PC-9 (cell line): ENCODE measurements at places on chromosomes 1 and 21. TPM values are rescaled to one million over a fixed set of nuclear protein-coding genes. Genes with fewer than 3 reads are reported as not detected.

Gene FDPS
- 397 and 568 TPM in 2 replicates for total RNA-seq

Gene PAQR7
- total RNA-seq: 30.2 and 34.0 TPM in 2 replicates

Gene SMYD2
- total RNA-seq: 36.4 and 41.2 TPM in 2 replicates

Gene FOXO6
- total RNA-seq: 9.0 and 17.5 TPM in 2 replicates

Gene SPAG17
- not detected in 2 replicates for total RNA-seq

- peaks cover 49% of the 10 kb centered on the region for H3K4me1 ChIP-seq
- H3K27ac ChIP-seq: peak overlapping the region; percentile 70
- H3K4me3 ChIP-seq: peak overlapping the region; percentile 69
- H3K27me3 ChIP-seq: no peaks in the 10 kb centered on the region
Observed at GRCh38 chr1:243849421-243850201, 432 bp downstream of the AKT3 start.

- H3K4me3 ChIP-seq: no peak overlapping the region
- H3K36me3 ChIP-seq: 0 out of 2 replicates have a peak, but pooled peaks cover 4% of the 10 kb centered on the region
- DNase-seq: no peak
- no peak overlapping the region for H3K27ac ChIP-seq
Observed at GRCh38 chr1:29224356-29224837, 6.3 kb downstream of the MECR start.

GRCh38 chr1:68442822-68443556, 6.8 kb downstream of the RPE65 start:
- DNase-seq: peak; percentile 25
- no peak overlapping the region for H3K27ac ChIP-seq
- H3K27me3 ChIP-seq: no peaks in the 10 kb centered on the region

DNA sequence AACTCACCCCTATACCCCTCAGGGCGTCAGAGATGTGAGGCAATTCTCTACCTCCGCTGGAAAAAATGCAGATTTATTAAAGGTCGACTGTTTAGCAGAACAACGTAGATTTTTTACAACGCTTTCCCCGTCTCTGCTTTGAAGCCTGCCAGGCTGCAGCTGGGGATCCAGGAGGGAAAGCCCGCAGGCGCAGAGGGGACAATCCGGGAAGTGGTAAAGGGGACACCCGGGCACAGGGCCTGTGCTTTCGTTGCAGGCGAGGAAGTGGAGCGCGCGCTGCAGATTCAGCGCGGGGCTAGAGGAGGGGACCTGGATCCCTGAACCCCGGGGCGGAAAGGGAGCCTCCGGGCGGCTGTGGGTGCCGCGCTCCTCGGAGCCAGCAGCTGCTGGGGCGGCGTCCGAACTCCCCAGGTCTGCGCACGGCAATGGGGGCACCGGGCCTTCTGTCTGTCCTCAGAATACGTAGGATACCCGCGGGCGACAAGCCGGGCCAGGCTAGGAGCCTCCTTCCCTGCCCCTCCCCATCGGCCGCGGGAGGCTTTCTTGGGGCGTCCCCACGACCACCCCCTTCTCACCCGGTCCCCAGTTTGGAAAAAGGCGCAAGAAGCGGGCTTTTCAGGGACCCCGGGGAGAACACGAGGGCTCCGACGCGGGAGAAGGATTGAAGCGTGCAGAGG, 5.5 kb downstream of the SIM2 start:
- no peaks in the 10 kb centered on the region for H3K27me3 ChIP-seq
- H3K27ac ChIP-seq: no peak overlapping the region
- no peaks in the 10 kb centered on the region; the same call in 1 of the 2 replicates for H3K36me3 ChIP-seq

DNA sequence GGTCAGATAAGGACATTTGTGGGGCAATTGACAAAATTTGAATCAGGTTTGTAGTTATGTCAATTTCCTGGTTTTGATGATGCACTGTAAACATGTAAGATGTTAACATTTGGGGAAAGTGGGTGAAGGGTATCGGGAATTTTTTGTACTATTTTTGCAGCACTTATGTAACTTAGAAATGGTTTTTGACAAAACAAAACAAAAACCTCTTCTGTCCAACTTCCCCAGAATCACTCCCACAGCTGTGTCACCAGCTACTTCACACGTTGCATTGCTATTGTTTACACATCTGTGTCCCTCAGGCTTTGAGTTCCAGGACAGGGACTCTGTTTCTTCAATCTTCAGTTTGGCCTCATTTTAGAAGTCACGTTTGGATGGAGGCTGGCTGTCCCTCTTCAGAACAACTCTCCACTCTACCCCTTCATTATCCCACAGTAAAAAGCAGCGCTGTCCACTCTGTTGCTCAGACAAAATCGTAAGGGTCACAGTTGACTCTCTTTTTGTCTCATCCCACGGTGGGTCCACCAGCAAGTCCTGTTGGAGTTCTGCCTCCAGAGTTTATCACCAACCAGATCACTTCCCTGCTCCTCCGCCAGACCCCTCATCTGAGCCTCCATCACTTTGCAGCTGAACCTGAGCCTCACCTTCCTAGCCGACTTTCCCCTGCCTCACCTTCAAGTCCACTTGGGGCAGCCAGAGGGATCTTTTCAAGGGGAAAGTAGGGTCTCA, 63.2 kb downstream of the NENF start:
- no peak for DNase-seq
- no peaks in the 10 kb centered on the region for H3K36me3 ChIP-seq
- H3K4me3 ChIP-seq: no peak overlapping the region
- H3K4me1 ChIP-seq: peaks cover 12% of the 10 kb centered on the region
- no peak overlapping the region for H3K27ac ChIP-seq

GRCh38 chr1:53417074-53417511, 42.1 kb upstream of the DMRTB1 start:
- H3K4me1 ChIP-seq: peaks cover 24% of the 10 kb centered on the region
- H3K27ac ChIP-seq: no peak overlapping the region
- DNase-seq: peak; percentile 8
- no peaks in the 10 kb centered on the region for H3K36me3 ChIP-seq
- H3K4me3 ChIP-seq: no peak overlapping the region

DNA sequence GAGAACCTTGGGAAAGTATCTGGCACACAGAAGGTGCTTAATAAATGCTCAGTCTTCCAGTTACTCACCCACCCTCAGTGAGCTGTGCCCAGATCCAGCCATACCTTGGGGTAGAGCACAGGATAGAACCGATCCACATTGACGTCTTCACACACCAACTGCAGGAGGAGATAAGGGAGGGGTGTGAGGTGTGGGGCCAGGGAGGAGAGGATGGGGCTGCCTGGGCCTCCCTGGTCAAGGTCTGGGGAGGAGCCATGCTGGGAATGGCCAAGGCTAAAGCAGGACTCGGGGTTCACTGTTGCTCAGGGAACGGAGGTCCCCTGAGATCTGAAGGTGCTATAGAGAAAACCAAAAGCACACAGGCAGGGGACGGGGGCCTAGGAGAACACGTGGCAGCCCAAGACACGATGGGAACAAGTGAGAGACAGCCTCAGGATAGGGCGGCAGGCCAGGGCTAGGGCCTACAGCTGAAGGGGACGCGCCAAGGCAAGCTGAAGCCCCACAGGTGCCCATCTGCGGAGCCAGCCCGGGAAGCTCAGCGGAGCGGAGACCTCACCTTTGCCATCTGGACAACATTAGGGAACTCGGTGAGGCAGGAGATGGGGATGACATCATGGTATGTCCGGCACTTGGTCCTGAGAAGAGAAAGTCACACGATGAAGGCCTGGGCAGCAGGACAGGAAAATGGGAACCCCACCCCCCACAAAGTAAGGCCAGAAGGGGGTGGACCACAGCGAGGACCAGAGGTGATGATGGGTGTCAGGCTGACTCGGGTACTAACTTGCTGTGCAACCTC, 55.9 kb downstream of the RAP1GAP start:
- H3K4me1 ChIP-seq: peaks cover 16% of the 10 kb centered on the region
- no peak overlapping the region for H3K27ac ChIP-seq
- no peaks in the 10 kb centered on the region for H3K36me3 ChIP-seq
- H3K4me3 ChIP-seq: no peak overlapping the region
- H3K27me3 ChIP-seq: no peaks in the 10 kb centered on the region
- peak; percentile 13 for DNase-seq

- H3K36me3 ChIP-seq: no peaks in the 10 kb centered on the region; the same call in 1 of the 2 replicates
- H3K27ac ChIP-seq: peak overlapping the region; percentile 87; the same call in 1 of the 2 replicates
- H3K27me3 ChIP-seq: no peaks in the 10 kb centered on the region
- peak overlapping the region; percentile 76; the same call in 1 of the 2 replicates for H3K4me3 ChIP-seq
Observed at GRCh38 chr1:150065184-150065871, 2.2 kb upstream of the VPS45 start.

- no peak overlapping the region for H3K27ac ChIP-seq
- H3K36me3 ChIP-seq: no peaks in the 10 kb centered on the region
- no peaks in the 10 kb centered on the region; the same call in 1 of the 2 replicates for H3K4me1 ChIP-seq
- no peak overlapping the region for H3K4me3 ChIP-seq
- peak; percentile 87 for DNase-seq
Observed at GRCh38 chr1:3312898-3313575, 141.4 kb upstream of the ARHGEF16 start.

DNA sequence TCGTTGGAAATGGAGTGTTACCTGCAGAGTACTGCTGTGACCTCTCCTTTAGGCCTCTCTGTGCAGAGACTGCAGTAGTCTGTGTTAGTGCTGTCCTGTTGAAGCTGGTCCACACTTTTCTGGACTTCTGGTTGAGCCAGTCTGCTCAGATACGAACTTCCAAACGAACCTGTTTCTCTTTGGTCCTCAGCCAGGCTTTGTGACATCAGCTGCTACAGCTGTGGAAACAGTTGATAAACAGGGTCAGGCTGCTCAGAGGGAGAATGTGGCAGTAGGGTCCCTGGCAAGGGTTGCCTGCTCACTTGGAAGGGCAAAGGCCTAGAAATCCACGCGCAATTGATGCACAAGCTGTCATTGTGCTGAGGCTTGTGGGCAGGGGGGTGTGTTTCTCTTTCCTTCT, 98.8 kb downstream of the NOS1AP start:
- no peaks in the 10 kb centered on the region for H3K36me3 ChIP-seq
- H3K4me1 ChIP-seq: peaks cover 29% of the 10 kb centered on the region
- no peak overlapping the region for H3K4me3 ChIP-seq

- no peaks in the 10 kb centered on the region for H3K4me1 ChIP-seq
- no peak overlapping the region for H3K27ac ChIP-seq
- no peaks in the 10 kb centered on the region for H3K36me3 ChIP-seq
- H3K4me3 ChIP-seq: no peak overlapping the region
- DNase-seq: no peak
- H3K27me3 ChIP-seq: peaks cover 10% of the 10 kb centered on the region; the same call in 1 of the 2 replicates
Observed at GRCh38 chr1:170674239-170674638, 10.3 kb downstream of the PRRX1 start.

- no peaks in the 10 kb centered on the region for H3K36me3 ChIP-seq
- no peak for DNase-seq
- H3K4me1 ChIP-seq: no peaks in the 10 kb centered on the region
- H3K4me3 ChIP-seq: no peak overlapping the region
- H3K27me3 ChIP-seq: no peaks in the 10 kb centered on the region
Observed at GRCh38 chr1:20031836-20032235, 38.2 kb upstream of the PLA2G5 start.

DNA sequence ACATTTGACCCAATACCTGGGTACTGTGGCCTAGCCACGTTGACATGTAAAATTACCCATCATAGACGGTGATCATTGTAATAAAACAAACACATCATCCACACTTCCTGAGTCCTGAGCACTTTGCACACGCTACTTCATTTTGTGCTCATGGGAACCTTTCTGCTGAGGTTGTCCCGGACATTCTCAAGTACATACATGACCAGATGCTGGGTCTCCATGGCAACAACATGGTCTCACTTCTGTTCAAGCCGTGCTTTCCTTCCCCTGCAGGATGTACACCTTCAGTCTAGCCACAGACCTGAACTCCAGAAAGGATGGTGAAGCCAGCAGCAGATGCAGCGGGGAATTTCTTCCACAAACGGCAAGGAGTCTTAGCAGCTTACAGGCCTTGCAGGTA, 22.7 kb downstream of the UBASH3A start:
- H3K27me3 ChIP-seq: peaks cover 24% of the 10 kb centered on the region
- H3K36me3 ChIP-seq: no peaks in the 10 kb centered on the region
- H3K4me3 ChIP-seq: no peak overlapping the region
- no peaks in the 10 kb centered on the region for H3K4me1 ChIP-seq

DNA sequence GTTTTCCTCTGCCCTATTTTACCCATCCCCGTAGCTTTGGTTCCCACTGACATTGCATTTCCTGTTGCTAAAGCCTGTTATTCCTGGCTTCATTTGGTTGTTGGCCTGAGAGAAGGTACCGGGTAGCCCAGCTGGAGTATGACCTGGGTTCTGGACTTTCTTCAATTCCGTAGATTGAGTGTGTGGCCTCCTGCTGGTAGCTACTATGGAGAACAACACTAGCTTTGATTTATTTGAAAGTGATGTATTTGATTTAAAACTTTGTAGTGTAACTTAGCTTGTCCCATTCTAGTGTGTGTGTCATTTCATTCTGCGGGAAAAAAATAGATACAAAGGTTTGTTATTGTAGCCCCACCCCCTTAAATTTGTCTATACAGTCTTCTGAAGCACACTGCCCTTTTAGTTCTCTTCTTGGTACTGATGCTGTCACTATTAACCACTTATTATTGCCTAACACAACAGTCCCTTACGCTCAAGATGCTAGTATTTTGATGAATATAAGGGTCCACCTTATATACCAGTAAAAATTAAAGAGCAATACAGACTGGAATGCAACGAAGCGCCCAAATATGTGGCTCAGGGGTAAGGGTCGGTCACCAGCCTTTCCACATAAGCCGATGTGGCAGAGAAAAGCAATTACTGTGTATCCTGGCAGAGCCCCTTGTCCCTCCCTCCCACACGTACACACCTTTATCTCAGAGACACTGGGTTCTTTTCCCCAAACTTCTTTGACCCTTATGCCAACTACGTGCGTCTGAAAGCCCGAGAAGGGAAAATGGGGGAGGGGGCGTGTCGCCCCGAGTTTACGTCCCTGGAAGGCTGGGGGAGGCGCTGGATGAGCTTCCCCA, 643 bp upstream of the MOV10 start:
- H3K27ac ChIP-seq: peak overlapping the region; percentile 48
- peak overlapping the region; percentile 82 for H3K4me3 ChIP-seq
- H3K4me1 ChIP-seq: peaks cover 21% of the 10 kb centered on the region
- H3K36me3 ChIP-seq: peaks cover 28% of the 10 kb centered on the region

- H3K27ac ChIP-seq: no peak overlapping the region
- no peak overlapping the region for H3K4me3 ChIP-seq
- H3K27me3 ChIP-seq: no peaks in the 10 kb centered on the region
- H3K4me1 ChIP-seq: no peaks in the 10 kb centered on the region
Observed at GRCh38 chr1:22915231-22915630, 57.4 kb downstream of the LACTBL1 start.

DNA sequence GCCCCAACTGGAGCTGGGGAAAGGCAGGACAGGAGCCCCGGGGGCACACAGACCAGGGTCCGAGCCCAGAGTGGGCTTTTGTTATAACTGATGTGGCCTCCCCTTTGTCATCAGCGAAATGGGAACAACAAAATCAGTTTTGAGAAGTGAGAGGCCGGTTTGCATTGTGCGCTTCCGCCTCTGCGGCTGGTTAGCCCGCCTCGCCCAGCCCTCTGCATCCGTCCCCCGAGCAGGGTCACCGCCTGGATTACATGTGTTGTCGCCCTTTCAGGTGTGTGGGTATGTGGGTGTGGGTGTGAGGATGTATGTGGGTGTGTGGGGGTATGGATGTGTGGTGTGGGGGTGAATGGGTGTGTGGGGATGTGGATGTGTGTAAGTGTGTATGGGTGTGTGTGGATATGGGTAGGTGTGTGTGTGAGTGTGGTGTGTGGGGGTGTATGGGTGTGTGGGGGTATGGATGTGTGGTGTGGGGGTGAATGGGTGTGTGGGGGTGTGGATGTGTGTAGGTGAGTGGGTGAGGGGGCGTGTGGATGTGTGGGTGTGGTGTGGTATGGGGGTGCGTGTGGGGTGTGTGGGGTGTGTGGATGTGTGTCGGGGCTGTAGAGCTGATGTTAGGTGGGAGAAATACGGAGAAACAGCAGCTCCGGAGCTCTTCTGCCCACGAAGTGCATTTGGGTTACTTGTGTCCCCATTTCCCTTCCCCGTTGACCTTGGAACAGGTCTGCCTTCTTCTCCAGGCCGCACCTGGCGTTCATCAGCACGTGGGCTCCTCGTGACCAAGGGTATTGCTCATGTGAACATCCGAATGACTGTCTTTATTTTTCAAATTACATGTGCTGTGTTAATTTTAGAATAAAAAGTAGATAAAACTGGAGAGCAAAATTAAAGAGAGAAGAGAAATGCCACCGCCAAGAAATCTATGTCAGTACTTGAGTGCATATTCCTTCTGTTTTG, 67.6 kb downstream of the FHAD1 start:
- no peaks in the 10 kb centered on the region for H3K36me3 ChIP-seq
- no peak overlapping the region for H3K4me3 ChIP-seq
- no peaks in the 10 kb centered on the region for H3K27me3 ChIP-seq
- DNase-seq: no peak
